RCC 7860 (cell line): ENCODE measurements at places on chromosomes 11 and 22.
A peak's percentile ranks its signal among the peaks of the same experiment; 100 is the strongest.

DNA sequence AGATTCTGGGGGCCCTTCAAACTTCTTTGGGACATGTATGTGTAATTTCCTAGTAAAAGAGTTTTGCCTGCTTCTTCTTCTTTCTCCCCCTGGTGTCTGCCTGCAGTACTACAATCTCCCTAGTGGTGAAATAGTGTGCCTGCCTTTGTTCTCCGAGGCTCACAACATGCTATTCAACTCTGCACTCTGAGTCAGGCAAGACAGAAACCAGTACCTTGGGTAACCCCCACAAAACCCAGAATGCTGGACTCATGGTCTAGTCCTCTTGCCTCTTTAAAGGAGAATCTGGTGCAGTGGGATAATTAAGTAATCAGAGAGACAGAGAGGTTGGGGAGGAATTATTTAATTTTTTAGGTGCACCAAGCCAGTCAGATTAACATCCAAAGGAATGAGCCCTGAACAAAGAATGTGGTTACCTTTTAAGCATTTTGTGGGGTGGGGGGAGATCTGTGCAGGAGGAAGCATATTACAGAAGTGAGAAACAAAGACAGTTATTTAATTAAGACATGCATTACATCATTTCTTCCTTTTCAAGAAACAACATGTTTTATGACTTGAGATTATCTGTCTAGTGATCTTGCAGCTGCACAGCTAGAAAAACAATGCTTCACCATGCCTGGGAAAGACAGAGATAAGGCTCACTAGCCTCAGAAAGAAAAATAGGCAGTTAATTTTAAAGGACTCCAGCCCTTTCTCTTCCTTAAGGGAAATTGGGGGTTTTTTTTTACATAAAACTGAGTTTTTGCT lies 11.0 kb upstream of the MS4A6A start:
- peak; percentile 5 for DNase-seq

DNA sequence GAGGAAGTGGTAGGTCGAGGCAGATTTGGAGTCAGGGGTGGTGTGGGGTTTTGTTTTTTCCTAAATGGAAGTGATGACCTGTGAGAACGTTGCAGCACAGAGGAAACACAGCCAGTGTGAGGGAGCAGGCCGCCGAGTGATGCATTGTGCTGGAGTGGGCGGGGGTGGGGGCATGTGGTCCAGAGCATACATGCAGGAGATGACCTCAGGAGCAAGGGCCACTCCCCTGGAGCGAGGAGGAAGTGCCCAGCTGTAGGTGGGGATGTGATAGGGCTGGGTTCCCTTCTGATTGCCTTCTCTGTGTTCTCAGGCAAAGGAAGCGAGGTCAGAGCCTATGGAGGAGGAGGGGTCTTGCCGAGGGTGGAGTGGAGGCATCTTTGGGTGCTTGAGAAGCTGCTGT lies 81.4 kb downstream of the PPP6R3 start:
- no peak for DNase-seq

DNA sequence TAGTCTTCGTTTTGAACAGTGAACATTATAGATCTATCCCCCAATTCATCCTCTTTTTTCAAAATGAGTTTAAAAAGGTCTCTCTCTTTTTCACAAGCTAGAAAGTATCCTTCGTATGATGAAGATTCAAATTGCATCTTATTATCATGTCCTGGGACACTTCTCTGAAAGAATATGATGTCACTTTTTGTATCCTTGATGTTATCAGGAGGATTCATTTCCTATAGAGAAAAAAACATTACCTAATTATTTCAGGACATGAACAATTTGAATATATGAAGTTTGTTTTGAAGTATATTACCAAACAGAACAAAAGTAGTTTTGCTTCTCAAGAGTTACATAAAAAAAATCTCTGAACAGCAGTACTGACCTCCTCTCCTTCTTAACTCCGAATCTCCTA lies 20.3 kb downstream of the IL18 start:
- DNase-seq = no peak

DNA sequence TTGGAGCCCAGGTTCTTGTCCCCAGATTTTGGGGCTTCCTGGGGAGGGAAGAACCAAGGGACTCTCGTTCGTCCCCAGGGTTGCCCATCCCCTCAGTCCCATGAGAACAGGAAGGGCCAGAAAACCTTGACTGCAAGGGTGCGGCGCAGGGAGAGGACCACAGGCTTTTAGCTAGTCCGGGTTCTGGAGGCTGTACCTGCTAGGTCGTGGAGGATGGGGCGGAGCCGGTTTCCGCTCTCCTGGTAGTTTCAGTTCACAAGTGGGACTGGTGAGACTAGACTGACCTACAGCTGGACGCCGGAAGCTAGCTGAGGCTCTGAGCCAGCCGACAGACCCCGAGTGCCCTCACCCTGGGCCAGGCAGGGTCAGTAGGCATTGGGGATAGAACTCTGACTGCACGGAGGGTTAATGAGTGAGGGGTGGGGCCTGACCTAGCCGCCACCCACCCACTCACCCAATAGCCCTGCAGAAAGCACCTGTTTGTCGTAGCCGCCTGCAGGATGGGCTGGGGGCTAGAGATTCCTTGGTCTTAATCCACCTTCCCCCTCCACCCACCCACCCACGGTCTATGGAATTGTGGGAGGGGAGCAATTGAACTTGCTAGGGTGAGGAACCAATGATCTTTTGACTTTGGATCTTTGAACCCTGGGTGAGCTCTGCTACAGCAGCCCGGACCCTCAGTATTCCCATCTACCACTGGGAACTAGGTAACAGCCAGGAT lies 1.5 kb downstream of the MAFF start:
- DNase-seq = no peak

DNA sequence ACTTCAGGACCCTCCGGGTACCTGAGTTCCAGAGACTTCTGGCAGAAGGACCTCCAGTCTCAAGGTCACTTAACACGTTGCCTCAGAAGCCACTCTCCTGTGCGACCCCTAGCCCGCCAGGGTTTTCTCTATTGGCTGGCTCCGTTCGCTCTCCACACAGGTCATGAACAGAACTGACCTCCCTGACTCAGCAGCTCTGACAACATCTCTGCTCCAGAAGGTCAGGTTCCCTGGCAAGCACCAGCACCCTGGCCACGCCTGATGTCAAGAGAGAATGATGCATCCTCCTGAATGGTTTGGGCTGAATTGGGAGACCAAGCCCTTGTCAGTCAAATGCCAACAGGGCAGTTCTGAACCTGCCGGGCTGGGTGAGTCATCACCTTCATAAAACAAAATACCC lies 84.3 kb upstream of the TMEM45B start:
- no peak for DNase-seq

DNA sequence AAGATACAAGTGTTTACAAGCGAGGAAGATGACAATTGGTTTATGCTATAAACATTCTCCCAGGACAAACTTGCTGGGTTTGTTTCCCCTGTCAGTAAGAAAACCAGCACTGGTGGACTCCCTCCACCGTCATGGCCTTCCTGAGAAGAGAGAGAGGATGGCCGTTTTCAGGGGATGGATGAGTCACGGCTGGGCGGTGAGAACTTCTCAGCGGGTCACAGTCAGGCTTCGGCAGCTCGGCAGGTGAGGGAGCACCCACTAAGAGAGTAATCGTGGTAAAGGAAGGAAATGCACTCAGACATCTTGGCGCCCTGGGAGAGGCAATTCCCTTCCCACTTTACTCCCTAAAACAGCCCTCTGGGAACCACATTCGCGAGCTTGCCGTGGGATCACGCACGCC lies 83.9 kb downstream of the NCAM1 start:
- peak; percentile 48 for DNase-seq

- DNase-seq = no peak
Measured at GRCh38 chr11:120718171-120718570, 206.6 kb downstream of the GRIK4 start.

- no peak for DNase-seq
Measured at GRCh38 chr11:17412488-17413180, 24.2 kb upstream of the KCNJ11 start.

DNA sequence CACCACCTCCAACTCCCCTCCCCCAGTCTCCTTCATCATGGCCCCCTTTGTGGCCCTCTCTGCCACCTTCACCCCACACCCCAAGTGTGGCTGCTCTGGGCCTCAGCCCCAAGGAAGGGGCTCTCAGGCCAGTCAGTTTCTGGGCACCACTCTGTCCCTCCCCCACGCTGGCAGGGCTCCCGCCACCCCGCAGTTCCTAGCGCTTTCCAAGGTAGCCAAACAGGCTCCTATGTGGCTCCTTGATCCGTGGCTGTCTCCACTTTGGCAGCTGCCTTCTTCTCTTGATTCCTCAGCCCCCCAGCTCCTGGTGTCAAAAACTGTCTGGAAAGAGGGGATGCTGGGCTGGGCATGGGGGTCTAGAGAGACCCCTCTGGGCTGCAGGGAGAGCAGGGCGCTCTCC lies 10.4 kb upstream of the CACNA1I start:
- no peak for DNase-seq

GRCh38 chr11:133966921-133967598 lies 10.3 kb upstream of the IGSF9B start:
- DNase-seq = no peak

DNA sequence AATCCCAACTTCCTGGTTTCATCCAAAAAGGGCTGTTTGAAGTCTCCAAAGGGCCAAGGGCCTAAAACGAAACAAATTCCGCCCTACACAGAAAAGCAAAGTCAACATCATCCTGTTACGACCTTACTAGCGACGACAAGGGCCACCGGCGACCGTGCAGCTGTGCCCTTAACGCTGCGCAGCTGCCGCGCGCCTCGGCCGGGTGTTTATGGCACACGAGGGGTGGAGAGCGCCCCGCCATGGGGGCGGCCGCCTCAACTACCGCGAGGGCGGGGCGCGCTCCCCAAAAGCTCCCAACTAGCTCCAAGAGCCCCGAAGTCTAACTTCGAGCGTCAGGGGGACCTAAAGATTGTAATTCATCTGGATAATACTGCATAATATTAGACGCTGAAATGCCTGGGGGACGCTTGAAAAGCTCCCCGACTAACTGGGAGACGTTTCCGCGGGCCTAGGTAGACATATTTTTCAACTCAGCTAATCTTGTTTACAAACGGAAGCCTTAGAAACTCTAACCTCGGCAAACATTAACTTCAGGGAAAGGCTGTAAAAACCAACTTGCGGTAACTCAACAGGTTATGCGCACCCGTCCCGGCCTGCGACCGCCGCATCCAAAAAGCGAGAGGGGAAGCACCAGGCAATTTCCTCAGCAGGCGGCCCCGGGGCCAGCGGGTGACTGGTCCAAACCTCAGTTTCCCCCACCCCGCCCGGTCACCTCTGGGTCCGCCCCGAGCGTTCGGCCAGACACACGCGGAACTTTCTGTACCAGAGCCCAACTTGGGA lies 694 bp downstream of the TMEM123 start:
- DNase-seq = peak; percentile 33

DNA sequence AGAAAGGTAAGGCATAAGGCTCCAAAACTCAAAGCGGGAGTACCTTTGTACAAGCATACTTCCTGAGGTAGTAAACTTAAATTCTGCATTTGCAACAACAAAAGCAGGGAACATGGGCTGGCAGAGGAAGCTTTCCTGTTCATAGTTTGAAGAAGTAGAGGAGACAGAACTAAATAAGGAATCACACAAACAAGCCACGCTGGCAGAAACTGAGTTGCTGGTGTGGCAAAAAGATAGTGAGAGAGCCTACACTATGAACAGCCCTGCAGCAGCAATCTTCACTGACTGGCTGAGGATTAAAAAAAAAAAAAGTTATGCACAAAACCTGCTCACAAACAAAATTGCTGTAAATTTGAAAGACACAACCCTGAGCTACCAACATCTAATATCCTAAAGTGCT lies 46.5 kb downstream of the FCHSD2 start:
- no peak for DNase-seq

GRCh38 chr11:126366064-126366822 lies 10.8 kb downstream of the ST3GAL4 start:
- no peak for DNase-seq

- DNase-seq = no peak
Measured at GRCh38 chr11:65646958-65647701, 9.2 kb downstream of the SIPA1 start.

GRCh38 chr11:104036588-104036987 lies at the start of gene DDI1:
Gene DDI1 (plus strand): TSS chr11:104036640. CDS start chr11:104036823, 183 bp downstream.
- no peak for DNase-seq

- DNase-seq = no peak
Measured at GRCh38 chr22:36923131-36923788, 9.8 kb downstream of the CSF2RB start.
